ENCODE measurements at places on chromosomes 7 and 10. TPM values are rescaled to one million over a fixed set of nuclear protein-coding genes. Genes with fewer than 3 reads are reported as not detected.

GRCh38 chr7:151704299-151704959, 172.5 kb downstream of the PRKAG2 start:
- DNase-seq = no peak
- no peaks in the 10 kb centered on the region for H3K27me3 ChIP-seq
- H3K36me3 ChIP-seq = no peaks in the 10 kb centered on the region
- H3K27ac ChIP-seq = no peak overlapping the region

DNA sequence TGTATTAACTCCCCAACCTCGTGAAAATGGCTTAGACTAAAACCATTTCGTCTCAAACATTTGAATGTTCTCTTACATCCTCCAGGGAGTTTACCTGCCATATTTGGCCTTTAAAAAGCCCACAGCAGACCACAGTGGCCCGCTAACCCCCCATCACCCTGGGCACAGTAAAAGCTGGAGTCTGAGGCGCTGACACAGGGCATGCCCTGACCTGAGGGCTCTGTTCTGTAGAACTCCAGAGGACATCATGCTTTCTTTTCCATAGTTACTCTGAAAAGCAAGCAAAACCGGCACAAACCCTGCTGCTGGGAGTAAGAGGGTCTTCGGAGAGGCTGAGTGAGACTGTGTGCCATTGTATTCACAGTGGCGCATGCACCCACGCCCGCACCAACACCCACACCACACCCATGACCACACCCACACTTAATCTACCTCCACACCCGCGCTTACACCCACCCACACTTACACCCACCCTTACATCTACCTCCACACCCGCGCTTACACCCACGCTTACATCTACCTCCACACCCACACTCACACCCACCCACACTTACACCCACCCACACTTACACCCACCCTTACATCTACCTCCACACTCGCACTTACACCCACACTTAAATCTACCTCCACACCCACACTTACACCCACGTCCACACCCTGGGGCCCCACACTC, 32.1 kb downstream of the LRRC27 start:
- no peak overlapping the region for H3K27ac ChIP-seq
- no peaks in the 10 kb centered on the region for H3K27me3 ChIP-seq
- no peak for DNase-seq
- H3K4me1 ChIP-seq = no peaks in the 10 kb centered on the region
- no peak overlapping the region for H3K4me3 ChIP-seq
- no peaks in the 10 kb centered on the region for H3K36me3 ChIP-seq

DNA sequence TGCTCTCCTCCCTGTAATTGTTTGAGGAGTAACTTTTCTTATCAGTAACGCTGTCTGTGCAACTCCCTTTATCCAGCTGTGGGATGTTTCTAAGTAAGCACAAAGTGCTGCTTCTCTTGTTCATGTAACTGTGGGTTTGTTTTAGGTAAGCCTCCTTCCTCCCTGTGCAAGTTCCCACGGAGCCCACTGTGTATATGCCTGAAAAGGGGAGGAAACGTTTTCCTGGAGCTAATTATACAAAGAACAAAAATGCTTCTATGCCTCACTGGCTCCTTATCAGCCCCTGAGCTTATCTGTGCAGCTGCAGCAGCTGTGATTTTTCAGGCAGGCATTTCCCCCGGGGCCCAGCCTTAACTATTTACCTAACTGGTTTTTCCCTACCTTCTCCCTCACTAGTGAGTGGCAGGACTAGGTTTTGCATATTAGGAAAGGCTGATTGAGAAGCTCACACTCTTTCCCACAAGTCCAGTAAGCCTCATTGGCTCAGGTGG, 593.4 kb upstream of the GHITM start:
- no peak for DNase-seq
- no peaks in the 10 kb centered on the region for H3K27me3 ChIP-seq
- H3K4me3 ChIP-seq = no peak overlapping the region
- H3K27ac ChIP-seq = no peak overlapping the region
- H3K4me1 ChIP-seq = no peaks in the 10 kb centered on the region
- H3K36me3 ChIP-seq = no peaks in the 10 kb centered on the region

- no peak overlapping the region for H3K27ac ChIP-seq
- H3K36me3 ChIP-seq = peaks cover 1% of the 10 kb centered on the region
- no peaks in the 10 kb centered on the region for H3K27me3 ChIP-seq
- no peak for DNase-seq
- H3K4me1 ChIP-seq = no peaks in the 10 kb centered on the region
Observed at GRCh38 chr7:106827626-106828025, 37.5 kb upstream of the PIK3CG start.

DNA sequence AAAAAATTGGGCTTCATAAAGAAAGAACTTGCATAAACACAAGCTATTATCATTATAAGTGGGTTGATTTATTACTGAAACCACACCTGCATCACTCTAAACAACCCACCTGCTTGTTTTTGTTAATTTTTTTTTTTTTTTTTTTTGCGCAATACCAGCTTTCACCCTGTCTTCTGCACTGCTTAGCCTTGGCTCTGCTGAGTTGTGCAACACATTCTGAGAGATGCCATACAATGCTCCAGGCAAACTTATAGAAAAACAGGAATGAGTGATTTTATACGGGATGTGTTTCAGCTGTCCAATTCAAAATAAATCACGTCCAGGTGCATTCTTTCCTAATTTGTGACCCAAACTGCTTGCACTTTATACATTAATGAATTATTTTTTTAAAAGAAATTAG, 923.6 kb downstream of the GATA3 start:
- H3K36me3 ChIP-seq = no peaks in the 10 kb centered on the region
- no peak for DNase-seq
- no peak overlapping the region for H3K4me3 ChIP-seq

DNA sequence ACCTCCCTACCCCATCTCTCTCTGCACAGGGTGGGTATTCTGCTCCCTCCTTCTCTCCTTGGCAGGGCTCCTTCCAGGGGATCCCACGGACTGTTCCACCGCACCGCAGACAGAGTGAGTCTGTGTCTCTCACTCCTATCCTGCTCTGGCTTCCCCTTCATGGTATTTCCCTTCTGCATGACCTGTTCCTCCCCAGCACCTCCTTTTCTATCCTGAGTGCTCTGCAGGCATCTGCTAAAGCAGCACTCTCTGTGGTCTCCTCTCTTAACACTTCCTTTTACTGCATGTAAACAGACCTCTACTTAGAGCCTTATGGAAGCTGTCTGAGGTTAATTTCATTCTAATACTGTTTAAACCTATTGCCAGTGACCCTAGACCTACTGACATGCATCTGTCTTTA, 171.5 kb downstream of the CCSER2 start:
- peak overlapping the region; percentile 17 for H3K27ac ChIP-seq
- no peaks in the 10 kb centered on the region for H3K36me3 ChIP-seq
- no peak for DNase-seq
- no peak overlapping the region for H3K4me3 ChIP-seq
- H3K27me3 ChIP-seq = no peaks in the 10 kb centered on the region
- H3K4me1 ChIP-seq = peaks cover 7% of the 10 kb centered on the region

GRCh38 chr10:16816171-16816570, 1.1 kb downstream of the RSU1 start:
- peaks cover 17% of the 10 kb centered on the region for H3K36me3 ChIP-seq
- peaks cover 2% of the 10 kb centered on the region for H3K27me3 ChIP-seq
- no peak for DNase-seq
- H3K4me1 ChIP-seq = peaks cover 32% of the 10 kb centered on the region
- H3K27ac ChIP-seq = peak overlapping the region; percentile 61

DNA sequence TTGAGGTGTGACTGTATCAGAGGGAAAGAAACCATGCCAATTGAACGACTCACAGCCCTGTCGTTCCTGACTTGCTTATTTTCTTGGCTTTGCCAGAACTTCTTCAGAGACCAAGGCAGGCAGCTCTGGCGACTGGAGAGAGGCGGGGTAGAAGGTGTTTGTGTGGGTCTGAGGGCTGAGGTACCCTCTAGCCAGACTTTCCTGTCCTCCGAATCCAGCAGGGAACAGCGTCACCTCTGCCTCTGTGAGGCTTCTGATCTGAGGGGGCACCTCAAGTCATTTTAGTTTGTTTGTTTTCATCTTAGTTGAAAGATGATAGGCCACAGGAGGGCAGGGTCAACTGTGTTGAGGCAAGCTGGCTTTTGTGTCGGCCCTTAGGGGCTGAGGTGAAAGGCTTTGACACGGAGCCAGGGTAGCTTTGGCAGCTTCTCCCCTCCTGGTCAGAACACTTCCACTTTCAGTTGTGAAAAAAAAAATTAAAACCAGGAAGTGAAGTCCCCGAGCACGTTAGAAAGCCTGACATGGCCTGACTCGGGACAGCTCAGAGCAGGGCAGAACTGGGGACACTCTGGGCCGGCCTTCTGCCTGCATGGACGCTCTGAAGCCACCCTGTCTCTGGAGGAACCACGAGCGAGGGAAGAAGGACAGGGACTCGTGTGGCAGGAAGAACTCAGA, 1.9 kb downstream of the ACSL5 start:
- DNase-seq = peak; percentile 72
- peak overlapping the region; percentile 96 for H3K4me3 ChIP-seq
- H3K27me3 ChIP-seq = no peaks in the 10 kb centered on the region
- peaks cover 33% of the 10 kb centered on the region for H3K36me3 ChIP-seq

GRCh38 chr7:42096681-42097561, 140.1 kb downstream of the GLI3 start:
- H3K36me3 ChIP-seq = no peaks in the 10 kb centered on the region
- no peaks in the 10 kb centered on the region for H3K4me1 ChIP-seq
- H3K27me3 ChIP-seq = no peaks in the 10 kb centered on the region
- no peak overlapping the region for H3K27ac ChIP-seq

GRCh38 chr7:70387217-70387616, 744.7 kb upstream of the GALNT17 start:
- peaks cover 2% of the 10 kb centered on the region for H3K27me3 ChIP-seq
- no peak overlapping the region for H3K4me3 ChIP-seq
- no peaks in the 10 kb centered on the region for H3K4me1 ChIP-seq
- no peak for DNase-seq
- no peak overlapping the region for H3K27ac ChIP-seq

DNA sequence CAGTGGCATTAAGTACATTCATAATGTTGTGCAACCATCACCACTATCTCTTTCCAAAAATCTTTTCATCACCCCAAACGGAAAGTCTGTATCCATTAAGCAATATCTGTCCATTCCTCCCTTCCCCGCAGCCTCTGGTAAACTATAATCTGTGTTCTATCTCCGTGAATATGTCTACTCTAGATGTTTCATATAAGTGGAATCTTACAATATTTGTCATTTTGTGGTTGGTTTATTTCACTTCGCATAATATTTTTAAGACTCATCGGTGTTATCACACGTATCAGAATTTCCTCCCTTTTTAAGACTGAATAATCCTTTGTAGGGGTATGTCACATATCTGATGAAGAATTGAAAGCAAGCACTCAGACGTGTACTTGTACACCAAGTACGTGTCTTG, 86.0 kb upstream of the FGFR2 start:
- no peaks in the 10 kb centered on the region for H3K4me1 ChIP-seq
- H3K36me3 ChIP-seq = no peaks in the 10 kb centered on the region

DNA sequence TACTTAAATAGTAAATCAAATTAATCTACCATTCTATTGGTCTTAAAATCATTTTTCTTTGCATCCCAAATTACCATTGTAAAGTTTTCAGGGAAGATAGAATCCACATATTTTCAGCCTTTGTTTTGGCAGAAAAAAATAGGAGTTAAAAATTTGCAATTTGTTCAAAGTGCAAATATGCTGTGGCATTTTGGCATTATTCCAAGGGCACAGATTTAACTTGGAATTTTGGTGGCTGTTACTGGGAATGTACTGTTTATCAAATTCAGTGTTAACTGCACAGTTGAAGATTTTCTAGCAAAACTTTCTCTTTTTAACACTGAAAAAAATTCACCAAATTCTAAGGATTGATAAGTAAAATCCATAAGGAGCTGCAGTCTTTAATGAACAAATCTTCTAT, 151.0 kb upstream of the HDAC9 start:
- no peak overlapping the region for H3K4me3 ChIP-seq
- peaks cover 2% of the 10 kb centered on the region for H3K36me3 ChIP-seq
- H3K27me3 ChIP-seq = peaks cover 11% of the 10 kb centered on the region
- no peak overlapping the region for H3K27ac ChIP-seq
- H3K4me1 ChIP-seq = no peaks in the 10 kb centered on the region

- no peak overlapping the region for H3K27ac ChIP-seq
- H3K4me3 ChIP-seq = no peak overlapping the region
- H3K4me1 ChIP-seq = no peaks in the 10 kb centered on the region
- H3K36me3 ChIP-seq = no peaks in the 10 kb centered on the region
Observed at GRCh38 chr10:111128331-111129180, 51.7 kb downstream of the ADRA2A start.

GRCh38 chr10:77410523-77410922, 227.1 kb downstream of the KCNMA1 start:
- no peaks in the 10 kb centered on the region for H3K36me3 ChIP-seq
- H3K27me3 ChIP-seq = no peaks in the 10 kb centered on the region
- no peaks in the 10 kb centered on the region for H3K4me1 ChIP-seq
- H3K27ac ChIP-seq = no peak overlapping the region
- DNase-seq = no peak
- no peak overlapping the region for H3K4me3 ChIP-seq

- no peak overlapping the region for H3K4me3 ChIP-seq
- DNase-seq = no peak
- H3K36me3 ChIP-seq = no peaks in the 10 kb centered on the region
- H3K27me3 ChIP-seq = no peaks in the 10 kb centered on the region
- peaks cover 3% of the 10 kb centered on the region for H3K4me1 ChIP-seq
- no peak overlapping the region for H3K27ac ChIP-seq
Observed at GRCh38 chr7:44277851-44278250, 47.5 kb downstream of the CAMK2B start.

DNA sequence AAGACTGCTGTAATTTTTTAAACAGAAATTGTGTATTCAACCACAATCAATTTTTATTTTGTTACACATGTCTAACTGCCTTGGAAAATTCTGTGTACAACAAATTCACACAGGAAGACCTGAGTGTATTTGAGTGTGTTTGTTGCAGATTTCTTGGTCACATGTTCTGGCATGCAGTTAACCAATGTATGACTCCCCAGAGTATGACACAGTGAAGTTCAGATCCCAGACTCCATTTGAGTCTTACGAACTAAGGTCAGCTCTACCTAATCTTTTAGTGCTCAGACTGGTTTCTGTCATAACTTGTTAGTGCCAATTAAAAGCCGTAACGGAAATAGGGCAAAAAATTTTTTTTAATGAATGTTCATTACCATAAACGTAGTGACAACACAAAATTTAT, 5.8 kb downstream of the GNAI1 start:
- H3K4me1 ChIP-seq = peaks cover 5% of the 10 kb centered on the region
- H3K27ac ChIP-seq = no peak overlapping the region
- H3K4me3 ChIP-seq = no peak overlapping the region
- H3K36me3 ChIP-seq = no peaks in the 10 kb centered on the region
- no peak for DNase-seq

GRCh38 chr10:100109670-100110069, 28.0 kb upstream of the CPN1 start:
- no peaks in the 10 kb centered on the region for H3K36me3 ChIP-seq
- H3K27me3 ChIP-seq = peaks cover 33% of the 10 kb centered on the region
- no peak overlapping the region for H3K4me3 ChIP-seq
- no peak for DNase-seq
- H3K27ac ChIP-seq = no peak overlapping the region

SPACDR gene
- total RNA-seq = 5.0 TPM

AKR1B15 gene
- not detected for total RNA-seq

THNSL1 gene
- 4.6 TPM for total RNA-seq

ACTR3C gene
- 4.0 TPM for total RNA-seq

OR2A5 gene
- not detected for total RNA-seq

TEX47 gene
- total RNA-seq = not detected

AKR1C1 gene
- 0.12 TPM for total RNA-seq

CACUL1 gene
- total RNA-seq = 25.6 TPM

MPP7 gene
- 3.7 TPM for total RNA-seq

APBB1IP gene
- 73.8 TPM for total RNA-seq

Data from activated CD8-positive, alpha-beta memory T cell treated with anti-CD3 and anti-CD28 coated beads, Interleukin-2, amount 10 ng/mL, durations not matched to agents 7 days and 5 days (primary cell).